ENCODE measurements at places on chromosomes 16 and 17.

DNA sequence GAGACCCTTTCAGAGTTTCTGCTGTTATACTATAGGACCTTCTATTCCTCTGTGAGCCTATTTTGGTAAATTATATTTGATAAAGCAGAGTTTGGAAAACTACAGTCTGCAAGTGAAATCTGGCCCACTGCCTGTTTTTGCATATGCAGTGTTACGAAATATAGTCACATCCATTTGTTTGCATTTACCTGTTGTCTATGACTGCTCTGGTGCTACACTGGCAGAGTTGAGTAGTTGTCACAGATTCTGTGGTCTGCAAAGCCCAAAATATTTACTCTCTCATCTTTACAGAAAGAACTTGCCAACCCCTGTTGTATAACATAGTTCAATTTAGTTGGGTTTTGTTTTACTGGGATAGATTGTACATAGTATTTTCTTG lies 42.3 kb downstream of the TNRC6A start:
- no peak for DNase-seq

DNA sequence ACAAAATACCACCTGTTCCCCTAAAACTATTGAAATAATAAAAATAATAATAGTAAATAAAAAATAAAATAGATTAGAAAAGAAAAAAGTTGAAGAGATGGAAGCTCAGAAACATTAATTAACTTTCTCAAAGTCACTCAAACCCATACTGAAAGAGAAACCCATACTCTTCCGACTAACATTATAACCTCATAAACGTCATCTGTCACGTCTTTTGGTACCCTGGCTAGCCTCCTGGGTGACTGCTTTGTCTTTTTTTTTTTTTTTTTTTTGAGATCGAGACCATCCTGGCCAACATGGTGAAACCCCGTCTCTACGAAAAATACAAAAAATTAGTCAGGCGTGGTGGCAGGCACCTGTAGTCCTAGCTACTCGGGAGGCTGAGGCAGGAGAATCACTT lies 7.6 kb downstream of the SLFN12L start:
- no peak for DNase-seq

GRCh38 chr17:75942473-75942872 lies 1.6 kb upstream of the FBF1 start:
- DNase-seq: no peak

DNA sequence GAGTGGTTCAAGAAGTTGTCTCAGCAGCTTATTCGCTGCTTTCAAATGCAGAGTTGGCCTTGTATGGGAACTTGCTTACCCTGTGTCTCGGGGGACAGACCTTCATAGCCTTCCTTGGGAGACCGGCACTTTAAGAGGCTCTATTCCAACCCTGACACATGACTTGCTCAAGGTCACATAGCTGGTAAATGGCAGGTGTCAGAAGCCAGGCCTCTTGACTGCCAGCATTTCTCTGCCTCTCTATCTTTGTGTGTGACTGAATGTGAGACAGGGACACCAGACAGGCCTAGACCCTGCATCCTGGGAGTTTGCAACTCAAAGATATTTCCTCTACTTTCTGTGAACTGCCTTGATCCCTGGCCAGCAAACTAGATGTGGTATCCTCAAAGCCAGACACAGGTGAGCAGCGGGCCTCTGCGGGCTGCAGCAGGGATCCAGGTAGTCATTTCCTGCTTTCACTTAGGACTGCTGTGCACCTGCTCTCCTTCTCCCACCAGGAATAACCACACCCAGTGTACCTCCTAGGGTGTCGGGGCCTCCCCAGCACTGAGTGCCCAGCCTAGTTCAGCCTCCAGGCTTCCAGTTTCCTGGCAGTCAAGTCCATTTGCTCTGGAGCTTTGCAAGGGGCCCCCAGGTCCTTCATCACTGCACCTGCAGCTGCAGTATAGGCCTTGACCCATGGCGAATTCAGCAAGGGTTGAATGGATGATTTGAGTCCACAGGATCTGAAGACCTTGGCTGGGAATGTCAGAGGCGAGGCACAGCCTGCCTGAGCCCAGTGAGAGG lies 116.6 kb upstream of the TNRC6C start:
- DNase-seq: no peak

DNA sequence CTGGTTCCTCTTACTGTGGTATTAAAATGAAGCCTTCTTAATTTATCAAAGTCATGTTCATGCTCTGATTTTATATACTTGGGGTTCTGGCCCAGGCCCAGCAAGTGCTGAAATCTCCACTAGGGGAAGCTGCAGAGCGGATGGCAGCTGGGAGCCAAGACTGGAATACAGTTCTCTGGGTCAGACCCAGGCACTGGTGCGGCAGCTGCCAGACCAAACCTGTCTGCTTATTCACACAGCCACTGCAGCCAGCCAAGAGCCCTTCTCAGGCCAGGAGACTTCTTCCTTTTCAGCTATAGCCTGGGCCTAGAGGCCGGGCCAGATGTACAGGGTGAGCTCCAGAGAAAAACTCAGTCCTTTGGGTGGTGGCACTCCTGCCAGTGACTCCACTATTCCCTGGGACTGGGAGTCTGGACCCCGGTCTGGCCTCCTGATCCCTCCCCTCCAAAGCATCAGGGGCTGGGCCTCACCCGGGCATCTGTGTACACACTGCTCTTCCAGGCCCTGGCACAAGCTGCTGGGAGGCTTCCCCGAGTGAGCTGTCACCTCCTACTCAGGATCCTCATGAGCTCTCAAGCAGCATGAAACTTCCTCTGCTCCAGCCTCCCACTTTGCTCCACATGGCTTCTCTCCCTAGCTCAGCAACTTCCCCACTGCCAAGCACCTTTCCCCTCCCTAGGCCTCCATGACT lies 24.4 kb downstream of the ATP6V0D1 start:
- peak; percentile 6 for DNase-seq

GRCh38 chr17:74361230-74362068 lies at the start of gene BTBD17:
Gene BTBD17, minus strand, starts transcription at chr17:74361868. Its CDS starts 49 bp downstream, at chr17:74361819.
- DNase-seq: peak; percentile 68

- no peak for DNase-seq
Measured at GRCh38 chr17:48860034-48860433, 29.2 kb downstream of the CALCOCO2 start.

GRCh38 chr17:37650419-37651003 lies 7.3 kb upstream of the DDX52 start:
- DNase-seq: peak; percentile 2

GRCh38 chr17:72426948-72427760 lies 306.3 kb downstream of the SOX9 start:
- DNase-seq: no peak

- no peak for DNase-seq
Measured at GRCh38 chr16:25279491-25279890, 21.8 kb upstream of the ZKSCAN2 start.

GRCh38 chr17:41444640-41445039 lies 3.9 kb upstream of the KRT38 start:
- no peak for DNase-seq

- no peak for DNase-seq
Measured at GRCh38 chr17:20930081-20930760, 112.6 kb downstream of the USP22 start.

DNA sequence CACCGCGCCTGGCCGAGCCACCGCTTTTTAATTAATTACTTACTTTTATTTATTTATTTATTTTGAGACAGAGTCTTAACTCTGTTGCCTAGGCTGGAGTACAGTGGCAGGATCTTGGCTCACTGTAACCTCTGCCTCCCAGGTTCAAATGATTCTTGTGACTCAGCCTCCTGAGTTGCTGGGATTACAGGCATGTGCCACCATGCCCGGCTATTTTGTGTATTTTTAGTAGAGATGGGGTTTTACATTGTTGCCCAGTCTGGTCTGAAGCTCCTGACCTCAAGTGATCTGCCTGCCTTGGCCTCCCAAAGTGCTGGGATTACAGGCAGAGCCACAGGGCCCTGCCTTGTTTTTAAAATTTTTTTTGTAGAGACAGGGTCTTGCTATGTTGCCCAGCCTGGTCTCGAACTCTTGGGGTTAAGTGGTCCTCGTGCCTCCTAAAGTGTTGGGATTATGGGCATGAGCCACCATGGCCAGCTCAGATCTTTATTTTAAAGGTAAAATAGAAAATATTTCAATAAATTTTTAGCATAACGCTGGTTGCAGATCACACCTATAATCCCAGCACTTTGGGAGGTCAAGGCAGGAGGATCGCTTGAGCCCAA lies 18.3 kb upstream of the NUDT16L1 start:
- DNase-seq: no peak

GRCh38 chr17:1512351-1512750 lies 4.1 kb downstream of the INPP5K start:
- DNase-seq: no peak

DNA sequence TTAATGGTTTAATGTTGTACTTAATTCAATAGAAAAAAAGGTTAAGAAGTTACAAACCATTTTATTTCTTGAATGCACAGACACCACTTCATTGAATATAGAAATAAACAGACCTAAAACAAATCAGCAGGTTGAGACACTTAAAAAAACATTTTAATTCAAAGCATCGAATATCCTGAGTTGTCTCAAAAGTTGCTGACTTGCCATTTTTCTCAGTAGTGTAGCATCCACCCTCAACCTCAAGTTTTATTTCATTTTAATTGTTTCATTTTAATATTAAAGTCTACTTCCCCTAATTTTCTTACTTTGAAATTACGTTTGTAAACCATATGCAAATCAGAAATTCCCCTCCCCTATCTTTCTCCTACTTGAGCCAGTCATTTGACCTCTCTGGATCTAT lies 5.8 kb upstream of the MED13 start:
- DNase-seq: no peak

DNA sequence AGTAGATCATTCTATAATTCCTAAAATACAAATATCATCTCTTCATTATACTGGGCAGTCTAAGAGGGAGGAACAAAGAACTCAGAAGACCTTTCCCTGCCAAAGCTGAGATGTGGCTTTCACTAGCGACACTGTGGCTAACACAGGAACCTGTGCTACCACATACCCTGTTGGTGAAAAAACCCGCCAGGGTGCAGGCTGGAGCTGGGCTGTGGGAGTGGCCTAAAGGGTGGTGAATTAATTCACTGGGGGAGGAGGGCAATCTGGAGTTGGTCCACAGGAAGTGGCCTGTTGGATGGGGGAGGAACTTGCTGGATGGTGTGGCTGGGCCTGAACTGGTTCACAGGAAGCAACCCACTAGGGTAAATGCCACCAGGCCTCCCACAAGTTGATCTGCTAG lies 7.4 kb downstream of the ZNF594 start:
- DNase-seq: no peak

DNA sequence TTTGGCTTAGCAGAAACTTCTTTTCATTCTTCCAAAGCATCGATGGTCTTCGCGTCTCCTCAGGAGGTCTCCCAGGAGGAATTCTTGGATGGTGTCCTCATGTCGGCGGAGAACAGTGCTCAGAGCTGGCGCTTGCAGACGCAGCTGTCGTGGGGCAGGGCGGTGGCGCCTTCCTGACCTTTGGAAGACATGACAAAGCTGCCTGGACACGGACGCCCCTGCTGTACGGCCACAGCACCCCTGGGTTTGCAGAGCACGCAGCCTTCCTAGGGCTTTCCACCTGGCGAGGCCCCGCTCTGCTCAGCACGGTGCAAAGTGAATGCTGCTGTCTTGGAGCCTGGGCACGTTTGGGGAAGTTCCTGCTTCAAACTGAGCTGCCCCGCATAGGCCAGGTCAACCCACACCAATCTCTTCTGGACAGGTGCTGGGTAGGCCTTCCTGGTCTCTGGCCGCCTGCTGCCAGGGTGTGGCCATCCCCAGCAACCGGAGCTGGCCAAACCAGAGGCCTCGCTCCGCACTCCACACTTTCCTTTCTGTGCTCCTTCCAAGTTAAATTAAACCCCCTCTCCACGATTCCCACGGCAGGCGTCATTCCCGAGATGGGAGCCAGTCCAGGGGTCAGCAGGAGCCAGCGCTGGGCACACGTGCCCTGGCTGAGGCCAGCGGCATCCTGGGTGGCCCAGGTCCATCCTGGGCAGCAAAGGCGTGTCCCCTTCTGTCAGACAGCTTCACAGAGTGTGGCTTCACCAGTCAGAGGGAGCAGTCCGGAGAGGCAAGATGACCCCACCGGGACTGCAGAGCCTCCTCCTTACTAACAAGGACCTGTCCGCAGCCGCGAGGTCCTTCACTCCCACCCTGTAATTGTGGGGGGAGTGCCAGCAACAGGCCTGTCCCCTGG lies 15.0 kb upstream of the KREMEN2 start:
- DNase-seq: no peak

- peak; percentile 92 for DNase-seq
Measured at GRCh38 chr17:7573324-7574080, 5.9 kb upstream of the CD68 start.

GRCh38 chr17:61152898-61153297 lies 246.7 kb upstream of the TBX2 start:
- no peak for DNase-seq

GRCh38 chr17:66715745-66716156 lies 119.2 kb upstream of the CACNG5 start:
- DNase-seq: peak; percentile 80

- DNase-seq: no peak
Measured at GRCh38 chr17:3708366-3708765, 12.4 kb upstream of the P2RX5 start.

GRCh38 chr17:42125565-42125964 lies 3.0 kb downstream of the HSPB9 start:
- DNase-seq: no peak

DNA sequence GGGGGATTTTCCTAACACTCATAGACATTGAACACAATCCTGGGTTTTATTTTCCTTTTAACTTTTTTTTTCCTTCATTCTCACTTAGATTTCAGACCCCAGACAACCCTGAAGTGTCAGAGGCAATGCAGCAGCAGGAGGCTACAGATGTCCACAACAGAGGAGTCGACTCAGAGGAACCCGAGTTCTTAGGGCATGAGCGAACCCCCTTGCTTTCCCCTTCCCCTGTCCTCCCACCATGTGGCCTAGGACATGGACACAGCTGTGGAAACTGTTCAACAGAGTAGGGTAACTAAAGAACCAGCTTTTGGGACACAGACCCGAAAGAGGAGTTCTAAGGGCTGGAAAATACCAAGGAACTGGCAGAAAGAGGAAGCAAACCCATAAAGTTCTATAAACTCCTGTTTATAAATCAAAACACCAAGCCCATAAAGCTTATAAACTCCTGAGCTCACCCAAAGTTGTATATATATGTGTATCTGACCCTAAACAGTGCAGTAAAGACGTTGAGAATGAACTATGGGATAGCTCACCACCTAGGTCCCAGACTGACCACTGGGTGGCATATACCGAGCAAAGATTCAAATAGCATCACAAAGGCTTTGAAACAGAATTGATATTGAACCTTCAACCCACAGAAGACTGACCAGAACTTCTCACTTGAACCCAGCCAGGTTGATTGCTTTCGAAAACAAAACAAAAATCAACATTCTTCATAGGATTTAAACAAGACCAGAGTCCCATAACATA lies 33.9 kb downstream of the CMTM4 start:
- DNase-seq: peak; percentile 68

DNA sequence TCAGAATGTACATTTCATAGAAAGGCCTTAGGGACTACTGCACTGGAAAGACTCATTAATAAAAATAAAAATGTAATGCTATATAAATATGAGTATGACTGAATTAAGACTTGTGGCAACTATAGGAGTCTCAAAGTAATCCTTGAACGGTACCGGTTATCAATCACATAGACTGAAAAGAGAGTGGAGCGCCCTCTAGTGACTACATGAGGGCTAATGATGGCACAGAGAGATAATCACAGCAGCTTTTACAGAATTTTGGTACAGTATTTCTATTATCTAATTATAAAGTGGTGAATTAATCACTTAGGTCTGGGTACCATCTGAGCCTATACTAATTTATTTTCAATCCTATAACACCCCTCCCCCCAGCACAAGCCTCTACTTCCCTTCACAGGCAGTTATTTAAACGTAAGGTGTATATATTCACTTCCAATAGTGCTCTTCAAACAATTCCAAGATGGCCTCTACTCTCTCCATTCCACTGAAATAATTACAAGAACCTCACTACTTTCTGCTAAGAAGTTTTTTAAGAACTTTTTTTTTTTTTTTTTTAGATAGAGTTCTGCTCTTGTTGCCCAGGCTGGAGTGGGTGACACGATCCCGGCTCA lies 40.7 kb upstream of the ANKFY1 start:
- DNase-seq: peak; percentile 58

All from midbrain (tissue), 1 donor.